ENCODE measurements at places on chromosomes 7 and 10. TPM values are rescaled to one million over a fixed set of nuclear protein-coding genes. Genes with fewer than 3 reads are reported as not detected.

Gene HABP2
- not detected for total RNA-seq

Gene EBLN1
- not detected for total RNA-seq

Gene UTF1
- not detected for total RNA-seq

Gene RAMP3
- not detected for total RNA-seq

Gene SUN3
- not detected for total RNA-seq

Gene WNT2
- total RNA-seq = not detected

Gene KIAA1549
- total RNA-seq = 1.9 TPM

Gene HTR7
- 0.28 TPM for total RNA-seq

Gene FFAR4
- total RNA-seq = not detected
